Stimulated activated CD4-positive, alpha-beta T cell treated with anti-CD3 and anti-CD28 coated beads, Interleukin-12 subunit alpha, Interleukin-12 subunit beta, amount 100 ng/mL, for 24 hours (primary cell): ENCODE measurements at places on chromosomes 11 and 22.

- DNase-seq = no peak
Measured at GRCh38 chr11:86703987-86704386, 31.6 kb upstream of the ME3 start.

DNA sequence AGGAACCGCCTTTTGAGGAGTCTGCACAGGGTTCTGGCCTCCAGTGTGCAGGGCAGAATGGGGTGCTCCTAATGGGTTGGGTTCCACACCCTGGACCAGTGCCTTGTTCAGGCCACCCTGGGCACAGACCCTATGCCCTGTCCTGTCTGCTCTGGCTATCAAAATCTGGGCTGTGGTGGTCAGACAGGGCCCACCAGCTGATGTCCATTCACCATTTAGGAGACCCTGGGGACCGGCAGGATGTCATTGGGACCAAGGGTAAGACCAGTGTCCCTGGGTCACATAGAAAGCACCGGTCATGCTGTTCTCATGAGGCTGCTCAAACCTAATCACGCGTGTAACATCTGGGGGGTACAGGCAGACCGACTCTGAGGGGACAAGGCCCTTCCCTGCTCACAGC is 37.3 kb downstream of the PARVG start:
- no peak for DNase-seq

- DNase-seq = no peak
Measured at GRCh38 chr11:75051043-75051442, 45.6 kb downstream of the OR2AT4 start.

DNA sequence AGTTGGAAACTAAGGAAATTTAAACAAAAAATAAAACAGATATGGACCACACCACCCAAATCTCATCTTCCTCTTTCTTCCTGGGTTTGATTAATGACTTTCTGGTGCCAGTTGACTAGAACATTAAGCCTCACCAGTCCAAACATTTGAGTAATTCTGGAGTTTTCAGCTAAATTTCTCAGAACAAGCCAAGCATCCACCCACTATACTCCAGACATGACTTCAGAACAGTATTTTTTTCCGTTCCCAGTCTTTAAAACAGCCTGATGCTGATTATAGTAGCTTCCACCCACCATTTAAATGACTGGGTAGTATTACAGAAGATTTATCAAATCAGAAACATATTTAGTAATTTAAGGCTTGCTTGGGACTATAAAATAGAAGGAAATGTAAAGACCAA is 230.9 kb upstream of the UBASH3B start:
- DNase-seq = no peak

DNA sequence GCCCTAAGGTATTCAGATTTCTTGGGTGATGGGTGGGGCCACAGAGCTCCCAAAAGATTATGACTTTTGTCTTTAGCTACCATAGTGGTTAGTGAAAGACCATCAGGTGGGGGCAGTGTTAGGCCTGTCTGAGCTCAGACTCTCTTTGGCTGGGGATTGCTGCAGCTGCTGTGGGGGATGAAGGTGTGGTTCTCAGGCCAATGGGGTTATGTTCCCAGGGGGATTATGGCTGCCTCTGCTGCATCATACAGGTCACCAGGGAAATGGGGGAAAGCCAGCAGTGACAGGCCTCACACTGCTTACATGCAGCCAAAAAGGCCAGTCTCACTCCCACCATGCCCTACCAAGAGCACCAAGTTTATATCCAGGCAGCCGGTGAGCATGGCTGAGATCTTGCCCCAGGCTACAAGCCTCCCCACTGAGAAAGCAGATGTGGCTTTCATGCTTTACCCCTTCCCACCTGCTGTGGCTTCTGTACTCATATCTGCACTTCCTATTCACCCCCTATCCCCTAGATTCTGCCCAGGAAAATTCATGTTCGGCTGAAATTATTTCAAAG is 24.8 kb downstream of the CNTF start:
- DNase-seq = no peak

DNA sequence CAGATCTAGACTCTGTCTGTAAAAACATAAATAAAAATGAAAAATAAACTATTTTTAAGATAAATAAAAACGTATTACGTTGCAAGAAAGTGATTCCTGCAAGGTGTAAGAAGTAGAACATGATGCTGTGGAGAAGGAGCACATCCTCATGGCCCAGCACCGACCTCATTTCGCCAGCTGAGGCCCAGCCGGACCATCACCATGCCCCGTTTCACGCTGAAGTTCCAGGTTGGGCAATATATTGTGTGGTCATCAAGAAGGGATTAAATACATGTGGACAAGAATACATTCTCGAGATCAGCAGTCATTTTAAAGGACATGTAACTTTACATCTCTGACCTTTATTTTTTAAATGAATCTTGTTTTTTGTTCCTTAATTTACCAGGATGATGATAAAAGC is 20.7 kb upstream of the CTTN start:
- DNase-seq = no peak

DNA sequence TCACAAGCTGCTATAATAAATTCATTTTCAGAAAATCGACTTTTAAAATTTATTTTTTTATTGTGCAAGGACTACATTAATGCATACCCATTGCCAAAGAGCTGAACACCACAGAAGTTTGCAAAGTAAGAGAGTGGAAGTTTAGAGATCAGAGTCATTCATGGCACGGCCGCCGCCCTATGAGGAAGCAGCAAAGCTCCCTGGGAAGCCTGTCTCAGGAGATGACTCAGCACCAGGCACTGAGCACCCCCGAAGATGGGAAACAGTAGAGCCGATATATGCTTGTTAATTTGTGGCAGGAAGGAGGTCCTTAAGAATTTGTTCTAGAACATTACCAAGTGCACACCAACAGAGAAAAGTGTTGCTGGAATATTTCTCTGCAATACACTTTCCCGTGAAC is 693.7 kb downstream of the OPCML start:
- DNase-seq = no peak

- no peak for DNase-seq
Measured at GRCh38 chr11:93267383-93267782, 63.2 kb upstream of the DEUP1 start.

GRCh38 chr22:38953577-38954413 is 3.6 kb upstream of the APOBEC3A start:
- peak; percentile 53 for DNase-seq

DNA sequence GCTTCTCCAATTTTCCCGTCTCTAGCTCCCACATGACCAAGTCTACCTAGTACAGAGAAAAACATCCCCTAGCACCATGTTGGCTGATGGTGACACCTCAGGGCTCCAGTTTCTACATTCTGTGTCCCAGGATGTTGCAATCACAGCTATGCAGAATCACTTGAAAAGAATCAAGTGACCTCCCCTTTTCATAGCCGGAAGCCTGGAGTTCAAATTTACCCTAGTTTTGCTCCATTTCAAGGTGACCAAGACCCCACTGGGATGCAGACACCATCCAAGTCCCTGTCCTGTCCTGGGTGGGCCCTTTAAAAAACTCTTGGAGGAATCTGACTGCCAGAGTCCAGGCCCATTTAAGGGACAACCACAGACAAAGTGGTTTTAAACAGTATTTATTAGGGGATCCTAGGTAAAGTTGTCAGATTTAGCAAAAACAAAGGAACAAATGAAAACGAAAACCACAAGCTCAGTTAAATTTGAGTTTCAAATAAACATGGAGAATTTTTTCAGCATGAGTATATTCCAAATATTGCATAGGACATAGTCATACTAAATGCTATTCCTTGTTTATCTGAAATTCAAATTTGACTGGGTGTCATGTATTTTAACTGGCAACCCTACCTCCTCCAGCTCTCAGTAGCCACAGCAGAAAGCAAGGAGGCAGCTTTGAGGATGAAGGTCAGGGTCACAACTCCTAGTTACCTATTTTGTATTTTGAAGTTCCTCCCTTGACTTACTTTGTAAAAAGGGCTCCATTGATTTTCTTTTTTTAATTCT is 52.4 kb downstream of the MIAT start:
- no peak for DNase-seq

DNA sequence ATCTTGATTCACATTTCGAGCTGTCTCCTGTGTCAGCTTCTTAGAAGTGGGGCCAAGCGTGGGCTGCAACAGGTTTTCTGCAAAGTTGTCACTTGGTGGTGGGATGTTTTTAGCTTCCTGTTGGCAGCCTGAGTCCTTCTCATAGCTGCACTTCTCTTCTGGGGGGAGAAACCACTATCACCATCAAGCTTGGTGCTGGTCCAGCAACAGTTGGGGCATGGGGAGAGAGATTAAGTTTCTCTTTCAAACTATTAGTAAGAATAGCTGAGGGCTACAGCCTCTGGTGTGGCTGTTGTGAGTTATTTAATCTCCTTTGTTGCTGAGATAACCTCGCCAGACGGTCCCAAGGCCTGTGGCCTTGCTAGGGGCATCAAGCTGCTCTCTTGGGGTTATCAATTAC is 123.3 kb upstream of the CRYBB3 start:
- DNase-seq = peak; percentile 63

DNA sequence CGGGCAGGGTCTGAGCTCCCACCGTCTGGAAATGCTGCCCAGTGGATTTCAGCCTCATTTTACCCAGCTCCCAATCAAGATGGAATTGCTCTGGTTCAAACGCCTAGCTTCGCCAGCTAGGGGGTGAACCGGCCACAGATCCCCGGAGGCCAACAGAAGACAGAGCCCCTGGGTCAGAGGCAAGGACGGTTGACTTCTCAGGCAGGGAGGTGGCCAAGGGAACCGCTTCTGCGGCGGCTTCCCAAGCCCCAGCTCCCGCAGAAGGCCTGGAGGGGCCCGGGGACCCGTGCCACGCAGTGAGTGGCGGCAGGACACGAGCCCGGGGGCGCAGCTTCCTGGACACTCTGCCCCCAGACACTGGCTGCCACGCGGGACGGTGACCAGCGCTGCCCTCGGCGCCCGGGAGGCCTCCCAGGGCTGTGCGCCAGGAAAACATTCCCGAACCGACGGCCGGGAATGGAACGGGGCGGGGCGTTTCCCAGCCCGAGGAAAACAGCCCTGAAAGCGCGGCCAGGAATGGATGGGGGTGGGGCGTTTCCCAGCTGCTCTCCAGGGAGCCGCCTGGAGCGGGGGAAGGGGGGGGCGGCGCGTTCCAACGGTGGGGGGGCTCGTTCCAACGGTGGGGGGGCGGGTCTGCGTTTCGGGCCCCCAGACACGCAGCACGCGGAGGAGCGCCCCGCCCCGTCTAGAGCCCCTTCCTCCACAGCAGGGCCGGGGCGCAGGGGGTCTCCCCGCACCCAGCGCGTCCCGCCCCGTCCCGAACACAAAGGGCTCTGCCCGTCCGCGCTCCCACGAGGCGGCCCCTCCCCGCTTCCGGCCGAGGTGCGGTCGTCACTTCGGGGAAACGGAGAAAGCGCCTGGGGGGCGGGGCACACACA is 13.5 kb upstream of the B4GALNT4 start:
- DNase-seq = peak; percentile 75
